ENCODE measurements at places on chromosomes 3 and 15.

GRCh38 chr15:84981711-84982300, at the start of gene PDE8A:
PDE8A (plus strand) TSS chr15:84981856; CDS start chr15:84982163, 307 bp downstream.
- DNase-seq: peak; percentile 73

- DNase-seq: peak; percentile 23
Observed at GRCh38 chr3:11769704-11770476, 76.8 kb downstream of the TAMM41 start.

GRCh38 chr3:175070946-175071345, 211.8 kb downstream of the NAALADL2 start:
- no peak for DNase-seq

- no peak for DNase-seq
Observed at GRCh38 chr3:117356091-117356705, 646.6 kb downstream of the TUSC7 start.

DNA sequence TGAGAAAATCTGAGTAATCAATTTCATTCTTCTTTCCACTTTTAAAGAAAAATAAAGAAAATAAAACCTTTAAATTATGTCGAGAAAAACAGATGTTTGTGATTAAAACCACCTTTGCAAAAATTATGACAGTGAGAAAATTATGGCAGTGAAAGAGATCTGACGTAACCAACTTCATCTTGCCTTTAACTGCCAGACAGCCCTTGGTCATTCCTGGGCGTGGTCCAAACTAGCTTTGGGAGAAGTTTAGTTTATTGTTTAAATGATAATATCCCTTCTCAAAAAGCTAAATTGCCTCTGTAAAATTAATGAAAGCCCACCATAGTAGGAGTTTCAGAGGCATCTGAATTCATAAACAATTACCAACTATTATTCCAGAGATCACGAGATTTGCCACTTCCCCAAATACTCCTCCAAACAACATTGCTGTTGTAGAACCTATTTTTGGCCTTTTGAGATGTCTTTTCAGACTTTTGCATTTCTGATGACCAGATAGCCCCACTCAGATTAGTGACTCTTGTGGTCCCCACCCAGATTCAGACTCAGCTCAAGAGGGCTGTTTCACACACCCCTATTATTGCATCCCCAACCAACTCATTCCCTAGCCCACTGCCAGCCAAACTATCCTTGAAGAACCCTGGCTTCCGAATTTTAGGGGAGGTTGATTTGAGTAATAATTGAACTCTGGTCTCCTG, 664.4 kb upstream of the CBLB start:
- DNase-seq: peak; percentile 20

DNA sequence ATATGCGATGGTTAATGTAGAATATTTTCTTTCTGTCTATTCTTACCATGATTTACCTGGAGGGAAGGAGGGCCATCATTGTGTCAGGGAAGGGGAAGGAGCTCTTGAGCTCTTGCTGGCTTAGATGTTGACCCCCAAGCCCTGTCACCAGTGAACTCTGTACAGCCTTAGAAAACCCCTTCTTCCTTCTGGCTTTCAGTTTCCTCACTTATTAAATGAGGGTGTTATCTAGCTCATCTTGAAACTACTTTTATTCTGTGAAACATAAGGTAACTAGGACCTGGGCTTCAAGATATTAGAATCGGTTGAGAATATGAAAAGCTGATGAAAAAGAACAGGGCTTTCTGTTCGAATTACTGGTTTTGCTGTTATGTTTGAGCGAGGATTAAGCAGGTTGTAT, 25.1 kb upstream of the UTS2B start:
- DNase-seq: no peak

- DNase-seq: peak; percentile 93
Observed at GRCh38 chr3:114144909-114145688, 33.8 kb downstream of the DRD3 start.

DNA sequence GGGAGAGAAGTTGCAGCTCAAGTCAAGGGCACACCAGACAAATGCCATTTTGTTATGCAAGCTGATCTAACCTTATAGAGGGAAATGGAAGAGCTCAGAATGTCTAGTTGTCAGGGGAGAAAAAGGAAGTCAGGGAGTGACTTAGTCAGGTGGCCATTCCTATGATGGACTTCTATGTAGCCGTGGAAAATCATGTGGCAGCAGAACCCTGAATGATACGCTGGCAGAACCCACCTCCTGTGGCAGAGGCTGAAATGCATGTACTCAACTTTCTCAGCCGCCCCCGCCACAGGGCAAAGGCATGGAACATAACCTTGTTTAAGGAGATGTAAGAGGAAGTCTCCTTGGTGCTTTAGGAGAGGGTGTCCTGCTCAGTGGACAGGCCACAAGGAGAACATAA, 37.7 kb upstream of the PARL start:
- no peak for DNase-seq

- DNase-seq: no peak
Observed at GRCh38 chr15:70227147-70227546, 129.4 kb upstream of the TLE3 start.

DNA sequence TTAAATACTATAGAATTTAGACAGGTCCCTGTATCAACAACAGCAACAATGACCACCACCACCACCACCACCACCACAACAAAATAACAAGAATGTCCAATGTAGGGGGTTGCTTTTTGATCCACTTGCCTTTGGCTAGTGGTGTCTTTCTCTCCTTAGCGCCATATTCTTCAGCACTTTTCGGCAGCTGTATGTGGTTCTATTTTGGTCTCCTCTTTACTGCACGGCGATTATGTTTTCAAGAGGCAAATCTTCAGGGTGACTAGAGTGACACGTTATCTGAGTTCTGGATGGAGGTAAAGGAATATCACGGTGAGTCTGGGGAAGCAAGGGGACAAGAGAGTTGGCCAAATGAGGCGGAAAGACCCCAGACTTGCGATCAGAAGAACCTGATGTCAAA, 56.1 kb downstream of the ST6GAL1 start:
- no peak for DNase-seq

DNA sequence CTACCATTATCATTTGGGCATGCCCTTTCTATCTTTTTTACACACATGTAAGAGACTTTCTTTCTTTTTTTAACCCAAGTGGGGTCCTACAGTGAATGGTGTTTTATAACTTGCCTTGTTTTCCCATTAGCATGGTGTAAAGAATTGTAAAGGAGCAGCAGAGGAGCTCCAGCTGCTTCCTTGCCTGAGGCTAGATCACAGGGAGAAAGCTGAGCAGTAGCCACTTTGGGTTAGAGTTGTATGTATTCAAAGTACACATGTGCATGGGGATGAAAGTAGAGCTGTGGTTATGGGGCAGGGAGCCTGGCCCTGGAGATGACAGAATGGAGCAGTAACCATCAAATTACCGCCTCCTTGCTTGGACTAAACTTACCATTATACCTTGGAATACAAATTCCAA, 231.1 kb upstream of the PDZRN3 start:
- no peak for DNase-seq

DNA sequence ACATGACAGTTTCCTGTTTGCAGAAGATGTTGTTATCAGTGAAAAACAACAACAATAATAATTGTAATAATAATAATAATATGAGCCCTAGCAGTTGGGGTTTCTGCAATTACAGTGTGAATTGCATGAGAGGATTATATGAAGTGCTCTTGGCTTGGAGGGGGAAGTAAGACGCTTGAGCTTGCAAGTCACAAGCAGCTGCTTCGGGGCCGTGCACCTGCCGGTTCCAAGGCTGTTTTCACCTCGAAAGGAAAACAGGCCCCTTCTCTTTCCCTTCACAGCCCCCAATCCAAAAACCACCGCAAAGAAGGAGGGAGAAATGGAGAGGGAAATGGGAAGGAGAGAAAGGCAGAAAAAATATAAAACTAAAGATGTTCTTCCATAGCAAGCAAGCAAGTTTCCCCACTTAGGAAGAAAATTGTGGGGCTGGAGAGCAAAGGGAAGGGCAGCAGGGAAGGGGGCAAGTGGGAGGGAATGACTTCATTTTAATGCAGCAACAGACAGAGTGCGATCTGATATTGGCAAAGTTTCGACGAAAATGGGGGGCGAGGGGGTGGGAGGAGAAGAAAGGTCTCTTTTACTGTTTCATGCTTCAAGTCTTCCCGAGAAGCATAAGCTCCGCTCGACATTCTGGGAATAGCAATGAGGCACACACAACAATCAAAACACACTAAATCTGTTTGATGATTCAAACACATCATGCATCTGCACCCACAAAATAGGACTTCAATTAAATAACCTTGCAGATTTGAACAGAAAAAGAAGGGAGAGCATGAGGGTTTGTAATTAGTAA, 284.2 kb upstream of the ATP11B start:
- DNase-seq: no peak

DNA sequence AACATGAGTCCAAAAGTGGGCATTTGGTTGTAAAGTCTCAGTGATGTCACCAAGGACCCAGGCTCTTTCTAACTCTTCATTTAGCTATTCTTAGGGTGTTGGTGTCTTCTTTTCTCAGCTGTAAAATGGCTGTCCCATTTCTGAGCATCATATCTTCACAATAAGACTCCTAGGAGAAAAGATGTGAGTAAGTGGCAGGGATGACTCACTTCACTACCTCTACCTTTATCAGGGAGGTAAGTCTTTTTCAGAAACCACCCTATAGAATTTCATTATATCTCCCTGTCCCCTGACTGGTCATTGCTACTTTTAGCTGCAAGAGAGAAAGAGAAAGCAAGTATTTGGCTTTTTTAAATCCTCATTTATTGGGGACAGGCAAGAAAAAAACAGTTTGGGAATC, 300.2 kb upstream of the RBMS3 start:
- no peak for DNase-seq

GRCh38 chr15:62109982-62110851, 43.4 kb downstream of the C2CD4A start:
- peak; percentile 62 for DNase-seq

DNA sequence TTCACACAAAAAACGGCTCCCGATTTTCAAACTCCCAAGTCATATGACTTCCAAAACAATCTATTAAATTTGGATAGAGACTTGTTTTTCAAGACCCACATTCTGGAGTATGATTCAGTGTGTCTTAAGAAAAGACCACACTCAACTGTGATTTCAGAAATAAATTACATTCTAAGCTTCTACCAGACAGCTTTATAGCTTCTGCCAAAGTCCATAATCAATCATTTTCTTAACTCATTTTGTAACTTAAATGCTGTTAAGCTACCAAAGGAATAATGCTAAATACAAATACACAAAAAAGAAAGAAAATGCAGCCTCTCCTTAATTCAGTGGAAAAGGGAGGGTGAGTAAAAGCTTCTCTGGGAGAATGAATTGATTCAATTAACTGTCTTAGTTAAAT, 192.3 kb upstream of the P2RY1 start:
- DNase-seq: no peak

DNA sequence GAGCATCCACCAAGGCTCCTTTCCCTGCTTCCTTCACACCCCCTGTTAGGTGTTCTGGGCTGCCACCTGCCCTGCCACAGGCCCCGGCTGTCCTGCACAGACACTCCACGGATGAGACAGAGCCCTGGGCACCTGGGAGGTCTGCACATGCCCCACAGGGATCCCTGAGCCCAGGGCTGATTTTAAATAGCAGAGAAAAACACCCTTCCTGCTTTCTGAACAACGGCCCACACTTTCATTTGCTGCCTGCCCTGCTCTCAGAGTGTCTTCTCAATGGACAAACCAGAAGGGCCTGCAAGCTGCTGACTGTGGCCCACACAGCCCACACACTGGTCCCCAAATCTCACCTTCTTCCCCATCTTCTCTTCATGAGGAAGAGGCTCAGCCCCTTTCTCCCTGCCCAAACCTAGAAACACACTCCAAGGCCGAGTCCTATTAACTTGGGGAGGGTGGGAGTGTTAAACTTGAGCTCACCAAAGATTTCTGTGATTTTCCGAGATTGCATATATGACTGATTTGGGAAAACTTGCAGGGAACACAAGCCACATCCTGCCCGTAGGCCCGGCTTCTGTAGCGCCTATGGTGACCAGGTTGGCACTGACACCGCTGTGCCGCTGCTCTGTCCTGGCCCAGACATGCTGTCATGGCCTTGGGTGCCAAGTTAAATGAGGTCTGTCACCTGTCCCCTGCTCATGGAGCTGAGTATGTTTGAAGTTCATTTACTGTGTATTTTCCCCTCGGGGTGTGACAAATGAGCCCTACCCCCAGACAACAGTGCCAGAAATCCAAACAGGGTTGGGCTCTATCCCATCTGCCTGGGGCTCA, 47.2 kb upstream of the KLF13 start:
- DNase-seq: no peak

DNA sequence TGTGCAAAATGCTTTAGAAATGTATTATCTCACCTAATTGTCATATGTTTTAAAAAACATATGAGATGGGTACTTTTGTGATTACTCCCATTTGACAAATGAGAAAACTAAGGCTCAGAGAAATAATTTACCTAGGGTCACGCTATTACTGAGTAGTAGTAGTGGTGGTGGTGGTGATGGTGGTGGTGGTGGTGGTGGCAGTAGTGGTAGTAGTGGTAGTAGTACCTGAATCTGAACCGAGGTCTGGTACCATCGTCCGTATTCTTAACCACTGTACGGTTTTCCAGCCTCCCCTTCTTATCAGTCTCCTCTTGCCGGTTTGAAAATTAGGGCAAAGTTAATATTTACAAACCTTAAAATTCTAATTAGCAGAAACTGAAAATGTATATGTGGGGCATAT, 102.4 kb downstream of the KLHL25 start:
- no peak for DNase-seq

GRCh38 chr15:66771351-66771650, 69.3 kb downstream of the SMAD6 start:
- no peak for DNase-seq

GRCh38 chr3:161838021-161838420, 341.4 kb downstream of the OTOL1 start:
- no peak for DNase-seq

- no peak for DNase-seq
Observed at GRCh38 chr3:80553211-80553610, 785.4 kb upstream of the ROBO1 start.

DNA sequence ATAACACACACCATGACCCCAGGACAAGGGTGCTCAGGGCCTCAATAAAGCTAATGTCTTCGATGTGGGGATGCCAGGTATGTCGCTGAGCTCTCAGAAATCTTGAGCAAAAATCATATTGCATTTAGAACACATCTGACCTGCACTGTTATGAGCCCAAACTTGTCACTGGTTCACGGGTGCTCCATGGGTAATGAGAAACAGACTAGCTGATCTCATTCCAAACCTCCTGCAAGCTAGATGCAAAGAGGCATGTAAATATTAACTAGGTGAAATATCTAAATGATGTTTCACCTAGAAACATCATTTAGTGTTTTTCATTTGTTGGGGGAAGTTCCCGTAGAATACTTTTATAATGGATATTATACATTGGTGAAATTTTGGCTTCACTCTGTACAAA, 549.4 kb downstream of the OCA2 start:
- DNase-seq: no peak
